Head of caudate nucleus (tissue), 42 donors: ENCODE measurements at places on chromosomes 1 and 21.
A peak's percentile ranks its signal among the peaks of the same experiment; 100 is the strongest.

DNA sequence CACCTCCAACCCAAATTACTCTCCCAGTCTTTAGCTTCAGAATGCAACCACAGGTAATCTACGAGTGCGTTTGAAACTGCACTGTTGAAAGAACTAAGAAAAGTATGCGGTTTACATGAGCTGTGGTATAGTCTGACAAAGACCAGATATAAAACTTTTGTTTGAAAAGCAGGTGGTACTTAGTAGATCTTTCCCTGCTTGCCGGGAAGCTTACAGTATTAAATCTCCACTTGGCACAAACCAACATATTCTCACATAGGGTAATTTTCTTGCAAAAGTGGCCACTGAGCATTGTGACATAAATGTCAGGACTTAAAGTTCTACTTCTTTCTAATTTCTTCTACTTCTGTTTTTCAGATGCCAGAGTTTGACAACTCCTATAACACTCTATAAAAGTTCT is 8.4 kb downstream of the RGS2 start:
- no peak for DNase-seq

DNA sequence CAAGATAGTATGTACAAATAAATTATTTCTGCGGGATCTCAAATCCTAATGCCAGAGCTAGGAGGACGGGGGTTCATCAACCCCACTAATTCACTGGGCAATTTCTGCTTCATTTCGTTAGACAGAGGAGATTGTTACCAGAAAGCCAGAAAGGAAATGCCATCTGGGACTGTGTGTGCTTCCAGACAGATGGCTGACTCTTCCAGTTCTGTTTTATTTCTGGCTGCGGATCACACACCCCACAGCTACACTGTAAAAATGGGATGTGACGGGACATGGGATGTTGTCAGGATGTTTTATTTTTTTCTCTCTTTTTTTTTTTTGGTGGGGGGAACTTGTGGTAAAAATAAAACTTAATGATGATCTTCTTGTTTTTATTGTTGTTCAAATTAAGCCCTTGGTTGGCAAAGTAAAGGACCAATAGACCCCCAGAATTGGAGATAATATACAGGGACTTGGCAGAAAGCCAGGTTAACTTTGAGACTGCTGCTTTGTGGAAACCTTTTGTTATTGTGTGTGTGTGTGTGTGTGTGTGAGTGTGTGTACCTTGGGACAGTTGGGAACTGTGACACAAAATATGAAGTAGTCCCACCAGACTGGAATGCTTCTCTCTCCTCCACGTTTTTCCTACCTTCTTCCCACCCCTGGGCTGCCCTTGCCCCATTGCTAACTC is 114.5 kb downstream of the NUF2 start:
- DNase-seq, result no peak

GRCh38 chr1:231013391-231014015 is 26.6 kb downstream of the FAM89A start:
- no peak for DNase-seq

DNA sequence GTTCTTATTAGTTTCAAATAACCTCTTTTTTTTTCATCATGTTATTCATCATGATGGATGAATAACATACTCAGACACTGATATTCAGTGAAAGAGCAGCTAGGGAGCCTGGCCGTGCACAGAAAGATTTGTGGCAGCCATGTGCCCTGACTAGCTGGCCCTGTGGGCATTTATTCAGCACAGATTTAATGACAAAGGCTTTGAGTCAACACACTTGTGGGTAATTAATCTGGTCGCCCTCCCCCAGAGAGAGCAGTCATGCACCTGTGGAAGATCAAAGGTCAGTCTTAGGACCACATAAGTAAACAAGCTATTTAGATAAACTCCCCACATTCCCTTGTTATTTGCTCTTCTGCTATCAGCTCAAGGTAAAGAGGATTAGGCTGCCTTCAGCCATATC is 153.2 kb upstream of the HMCN1 start:
- DNase-seq, result no peak

DNA sequence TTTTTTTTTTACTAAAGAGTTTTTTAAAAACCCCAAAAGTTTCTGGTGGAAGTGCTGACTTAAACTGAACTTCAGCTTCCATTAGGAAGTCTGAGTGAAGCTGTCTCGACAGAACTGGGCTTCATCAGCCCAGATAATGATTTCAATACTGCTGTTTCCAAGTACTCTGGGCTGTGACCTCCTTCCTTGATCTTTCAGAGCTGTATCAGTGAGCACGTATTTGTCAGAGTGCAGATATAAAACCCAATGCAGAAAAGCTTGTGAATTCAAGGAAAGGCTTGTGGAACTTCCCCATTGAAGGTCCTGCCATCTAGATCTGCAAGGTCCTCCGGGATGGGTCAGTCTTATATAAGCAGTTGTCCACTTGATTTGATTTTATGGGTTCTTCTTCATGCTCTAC is 50.1 kb upstream of the RGS21 start:
- DNase-seq, result no peak

DNA sequence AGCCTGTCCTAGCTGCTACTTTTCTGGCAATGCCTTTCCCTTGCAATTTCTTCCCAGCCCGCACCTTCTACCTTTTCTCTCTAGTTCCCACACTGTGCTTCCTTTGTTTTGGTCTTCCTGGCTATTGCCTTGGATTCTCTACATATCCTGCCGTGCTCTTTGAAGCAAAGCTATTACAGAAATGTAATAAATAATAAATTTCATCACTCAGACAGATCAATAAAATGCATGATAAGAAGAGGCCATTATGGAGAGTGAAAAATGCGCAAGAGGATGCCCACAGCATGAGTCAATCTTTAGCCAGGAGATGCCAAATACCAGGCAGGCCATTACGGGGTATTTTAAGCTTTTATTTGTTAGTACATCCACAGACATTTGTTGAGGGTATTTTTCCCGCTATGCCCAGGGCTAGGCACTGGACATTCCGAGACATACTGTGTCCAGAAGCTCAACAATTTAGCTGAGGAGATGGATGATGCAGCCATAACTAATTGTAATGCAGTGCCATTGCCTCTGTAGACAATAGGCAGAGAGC is 163.6 kb downstream of the ST6GALNAC3 start:
- DNase-seq, result no peak

GRCh38 chr1:995665-996633 is 3.9 kb downstream of the HES4 start:
- no peak for DNase-seq

- DNase-seq, result no peak
These were observed 7.9 kb downstream of the RXRG start for GRCh38 chr1:165436994-165437393.

- DNase-seq, result no peak
These were observed 2.8 kb upstream of the NGF start for GRCh38 chr1:115340879-115341278.

DNA sequence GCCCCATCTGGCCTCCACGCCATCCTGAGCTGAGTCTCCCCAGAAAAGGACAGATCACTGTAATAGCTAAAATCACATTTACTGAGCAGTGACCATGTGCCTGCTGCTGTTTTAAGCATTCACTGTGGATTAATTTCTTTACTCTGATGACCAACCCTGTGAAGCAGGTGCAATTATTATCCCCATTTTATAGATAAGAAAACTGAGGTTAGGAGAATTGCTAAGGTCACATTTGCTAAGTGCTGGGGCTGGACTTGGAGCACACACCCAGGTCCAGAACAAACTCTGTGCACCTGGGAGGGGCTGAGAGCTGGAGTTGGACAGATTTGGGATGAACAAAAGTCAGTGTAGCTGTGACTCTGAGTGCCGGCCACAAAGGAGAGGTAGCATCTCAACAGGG is 58.0 kb downstream of the SDC3 start:
- DNase-seq, result no peak

GRCh38 chr21:16577975-16578374 is 848.2 kb downstream of the USP25 start:
- DNase-seq, result no peak

- no peak for DNase-seq
These were observed 1.0 kb upstream of the ENO1 start for GRCh38 chr1:8879464-8879921.

- DNase-seq, result no peak
These were observed 4.9 kb upstream of the ABCA4 start for GRCh38 chr1:94125551-94126514.

DNA sequence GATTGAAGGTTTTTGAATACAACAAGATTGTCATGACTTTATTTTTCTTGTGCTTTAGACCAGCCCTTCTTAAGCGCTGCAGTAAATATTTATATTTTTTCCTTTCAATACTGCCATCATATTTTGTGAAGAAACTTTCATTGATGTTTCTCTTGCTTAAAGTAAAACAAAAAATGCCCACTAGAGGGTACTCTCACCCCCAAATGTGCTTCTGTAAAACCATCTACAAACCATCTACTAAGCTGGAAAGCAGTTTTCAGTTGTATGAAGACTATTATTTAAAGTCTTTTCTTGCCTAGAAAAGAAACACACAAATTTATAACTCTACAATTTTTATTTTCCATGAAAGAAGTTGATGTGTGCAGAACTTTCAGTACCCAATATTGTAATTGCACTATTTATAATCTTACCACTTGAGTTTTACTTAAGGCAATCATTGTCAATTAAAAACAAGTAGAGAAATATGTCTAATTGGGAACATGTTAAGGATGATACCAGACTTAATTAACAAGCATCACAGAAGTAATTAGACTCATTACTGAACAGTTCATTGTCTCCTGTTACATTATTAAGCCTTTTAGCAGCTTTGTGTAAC is 10.7 kb downstream of the LEPR start:
- no peak for DNase-seq

GRCh38 chr1:23578311-23578996 is 19.2 kb upstream of the ID3 start:
- no peak for DNase-seq

DNA sequence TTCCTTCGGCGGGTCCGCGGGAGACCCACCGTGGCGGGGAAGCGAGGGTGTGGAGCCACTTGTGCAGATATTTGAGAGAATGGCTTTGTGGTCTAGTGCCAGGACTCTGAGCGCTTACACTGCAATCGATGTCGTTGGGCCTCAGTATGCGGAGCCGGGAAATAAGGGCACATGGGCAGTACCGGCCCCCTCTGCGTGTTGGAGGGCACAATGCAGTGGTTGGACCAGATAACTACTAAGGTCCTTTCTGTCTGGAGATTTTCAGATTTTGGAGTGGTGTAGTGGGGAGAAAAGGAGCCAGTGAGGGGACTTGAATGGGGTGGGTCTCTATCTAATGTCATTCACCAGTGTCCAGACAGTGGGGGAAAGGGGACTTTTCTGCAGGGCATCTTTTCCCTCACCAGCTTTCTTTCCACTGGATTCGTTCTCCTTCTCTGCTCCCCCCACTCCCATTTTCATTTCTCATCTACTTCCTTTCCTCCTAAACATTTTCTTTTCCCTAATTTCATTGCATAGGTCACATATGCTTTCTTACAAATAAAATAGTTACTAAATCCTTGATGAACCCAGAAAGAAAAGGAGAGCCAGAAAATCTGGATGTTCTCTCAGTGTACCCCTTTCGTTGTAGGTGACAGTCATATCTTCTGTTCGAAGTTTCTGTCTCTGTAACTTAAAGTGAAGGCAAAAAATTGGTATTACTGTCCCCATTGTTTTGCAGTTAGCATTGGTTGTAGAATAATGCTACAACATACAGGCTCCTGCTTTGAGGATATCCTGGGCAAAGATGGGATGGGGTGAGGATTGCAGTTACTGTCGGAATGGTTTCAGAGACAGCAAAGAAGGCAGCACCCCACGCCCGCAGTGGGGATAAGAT is 1.4 kb downstream of the ATF3 start:
- DNase-seq, result no peak

- peak; percentile 59 for DNase-seq
These were observed 97.7 kb upstream of the SLC25A33 start for GRCh38 chr1:9441451-9442133.
